CD4-positive, alpha-beta T cell treated with Interleukin-21 for 1 hour (primary cell): ENCODE measurements at places on chromosomes 2 and 18.
A peak's percentile ranks its signal among the peaks of the same experiment; 100 is the strongest.

DNA sequence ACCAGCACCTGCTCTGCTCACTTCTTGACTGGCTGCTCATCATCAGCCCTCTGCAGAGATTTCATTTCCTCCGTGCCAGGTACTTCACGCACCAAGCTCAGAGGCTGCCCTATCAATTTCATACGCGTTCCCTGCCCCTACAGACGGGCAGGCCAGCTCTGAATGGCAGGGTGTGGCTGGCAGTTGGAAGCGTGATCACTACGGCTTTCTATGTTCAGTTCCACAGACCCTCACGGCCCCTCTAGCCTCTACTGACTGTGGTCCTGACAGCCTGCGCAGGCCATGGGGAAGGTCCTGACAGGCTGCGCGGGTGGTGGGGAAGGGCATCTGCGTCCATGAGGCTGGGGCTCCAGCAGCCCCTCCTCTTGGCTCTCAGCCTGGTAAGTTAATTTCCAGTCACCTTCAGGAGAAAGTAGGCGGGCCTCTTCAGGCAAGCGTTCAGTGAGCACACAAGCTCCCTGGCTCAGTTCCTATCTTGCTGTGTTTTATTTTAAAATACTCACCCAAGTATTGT lies 154.8 kb downstream of the ZNF236 start:
- no peak for DNase-seq

DNA sequence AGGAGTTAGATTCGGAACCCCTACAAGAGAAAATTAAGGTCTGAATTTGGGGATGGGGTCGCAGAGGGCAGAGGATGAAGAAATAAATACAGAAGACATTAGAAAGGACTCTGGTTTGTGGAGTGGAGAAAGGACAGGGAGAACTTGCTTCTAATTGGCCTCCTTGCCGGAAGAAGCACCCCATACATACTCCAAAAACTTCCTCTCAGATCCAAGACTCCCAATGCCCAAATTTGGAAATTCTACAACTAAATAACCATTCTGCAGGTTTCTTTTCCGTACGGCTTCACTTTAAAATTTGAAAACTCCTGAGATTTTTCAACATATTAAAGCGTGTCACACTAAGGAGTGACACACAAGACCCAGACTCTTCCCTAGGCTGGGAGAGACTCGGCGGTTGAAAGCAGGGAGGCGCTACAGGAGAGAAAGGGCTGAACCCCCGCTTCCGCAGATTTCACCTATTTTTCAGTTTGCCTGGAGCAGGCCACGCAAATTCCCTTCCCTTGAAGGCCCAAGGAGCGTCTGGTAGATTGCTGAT lies 478 bp downstream of the CLHC1 start:
- no peak for DNase-seq

DNA sequence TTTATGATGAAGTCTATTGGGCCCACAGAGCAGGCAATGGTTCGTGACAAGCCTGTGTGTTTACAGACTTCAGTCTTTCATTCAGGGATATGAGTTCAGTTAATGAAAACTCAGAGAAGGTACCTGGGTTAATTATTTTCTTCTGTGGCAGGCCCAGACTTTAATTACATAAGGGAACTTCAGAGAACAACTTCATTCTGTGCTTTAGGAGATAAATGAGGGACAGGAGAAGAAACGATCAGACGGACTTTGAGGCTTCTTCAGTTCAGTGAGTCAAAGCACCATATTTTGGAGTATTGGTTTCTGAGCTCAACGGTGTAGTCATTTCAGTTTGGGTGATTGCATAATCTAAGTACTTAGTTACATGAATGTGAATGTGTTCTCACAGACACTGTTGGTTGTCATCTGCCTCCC lies 203.0 kb upstream of the KCNJ3 start:
- no peak for DNase-seq

GRCh38 chr18:31819106-31819924 lies 58.6 kb upstream of the SLC25A52 start:
- peak; percentile 30 for DNase-seq

DNA sequence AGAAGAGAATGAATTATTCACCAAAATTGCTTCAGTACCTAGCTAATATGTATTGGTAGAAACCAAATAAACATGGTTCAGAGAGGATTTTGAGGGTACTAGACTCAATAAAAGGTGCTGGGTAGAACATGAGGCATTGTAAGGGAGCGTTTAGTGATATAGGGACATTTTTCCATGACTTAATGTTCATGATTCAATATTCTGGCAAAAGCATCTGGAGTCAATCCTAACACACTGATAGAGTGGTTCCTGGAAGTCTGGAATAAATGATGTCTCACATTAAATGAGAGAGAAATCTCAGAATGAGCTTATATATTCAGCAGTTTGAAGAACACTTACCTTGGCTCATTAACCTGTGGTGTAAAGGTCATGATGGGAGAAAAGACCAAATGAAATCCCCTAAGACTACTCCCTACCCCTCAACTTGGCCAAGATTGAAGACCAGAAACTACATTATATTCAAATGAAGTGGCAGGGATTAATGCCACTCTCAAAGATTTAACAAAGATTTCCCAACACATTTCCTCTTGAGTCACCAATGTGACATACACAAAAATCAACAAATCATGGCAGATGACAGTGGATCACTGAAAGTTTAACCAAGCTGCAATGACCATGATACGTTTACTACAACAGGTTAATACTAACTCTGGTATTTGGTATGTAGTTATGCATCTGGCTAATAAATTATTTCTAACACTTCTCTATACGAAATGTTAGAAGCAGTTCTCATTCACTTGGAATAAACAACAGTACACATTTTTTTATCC lies 309.5 kb downstream of the SATB2 start:
- no peak for DNase-seq

GRCh38 chr2:19799881-19800780 lies 101.7 kb downstream of the TTC32 start:
- no peak for DNase-seq

- DNase-seq, result no peak
These were observed 34.6 kb upstream of the B3GNT7 start for GRCh38 chr2:231360881-231361371.

- no peak for DNase-seq
These were observed 871 bp upstream of the DUSP28 start for GRCh38 chr2:240559286-240559685.

DNA sequence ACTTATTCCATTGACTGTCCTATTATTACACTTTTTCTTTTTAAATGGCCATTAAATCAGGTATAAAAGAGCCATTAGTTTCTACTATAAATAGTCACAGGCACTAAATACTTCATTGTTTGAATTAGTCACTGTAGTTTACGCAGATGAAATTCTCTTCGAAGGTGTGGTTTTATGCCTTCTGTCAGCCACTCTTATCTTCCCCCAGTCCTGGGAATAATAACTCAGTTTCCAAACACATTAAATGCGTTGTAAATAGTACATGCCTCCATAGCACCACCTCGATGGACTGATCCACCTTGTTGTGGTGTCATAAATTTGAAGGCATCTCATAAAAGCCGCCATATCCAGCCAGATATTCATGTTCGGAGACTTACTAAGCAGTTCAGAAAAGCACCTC lies 72.1 kb upstream of the PARD3B start:
- DNase-seq, result no peak

DNA sequence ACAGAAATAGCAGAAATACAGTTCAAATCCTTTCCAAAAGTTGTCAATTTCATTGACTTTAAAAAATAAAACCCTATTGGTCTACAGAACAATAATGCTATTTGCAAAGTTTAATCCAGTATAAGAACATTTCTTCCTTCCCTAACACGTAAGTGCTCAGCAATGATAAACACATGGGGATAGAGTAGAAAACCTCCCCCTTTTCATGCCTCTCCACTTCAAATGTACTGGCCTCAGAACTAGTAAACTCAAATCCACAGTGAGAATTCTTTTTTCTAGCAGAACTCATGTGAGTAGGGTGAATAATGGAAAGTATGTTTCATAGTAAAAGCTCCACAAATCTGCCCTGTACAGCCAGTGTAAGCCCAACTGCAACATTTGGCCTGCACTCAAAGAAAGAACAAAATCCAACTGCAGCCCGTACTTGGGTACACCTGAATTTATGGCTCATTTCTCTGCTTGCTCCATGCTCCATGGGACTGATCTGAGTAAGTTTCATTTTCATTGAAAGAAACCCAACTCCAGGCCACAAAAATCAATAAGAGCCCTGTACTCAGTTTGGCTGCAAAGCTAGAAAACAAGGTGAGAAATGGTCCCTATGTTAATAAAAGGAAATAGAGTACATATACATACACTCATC lies 115.0 kb upstream of the RMDN2 start:
- no peak for DNase-seq

- DNase-seq, result peak; percentile 39
These were observed 31.2 kb downstream of the C1D start for GRCh38 chr2:68031542-68032160.

GRCh38 chr2:53896864-53897263 lies 37.1 kb upstream of the GPR75 start:
- no peak for DNase-seq

DNA sequence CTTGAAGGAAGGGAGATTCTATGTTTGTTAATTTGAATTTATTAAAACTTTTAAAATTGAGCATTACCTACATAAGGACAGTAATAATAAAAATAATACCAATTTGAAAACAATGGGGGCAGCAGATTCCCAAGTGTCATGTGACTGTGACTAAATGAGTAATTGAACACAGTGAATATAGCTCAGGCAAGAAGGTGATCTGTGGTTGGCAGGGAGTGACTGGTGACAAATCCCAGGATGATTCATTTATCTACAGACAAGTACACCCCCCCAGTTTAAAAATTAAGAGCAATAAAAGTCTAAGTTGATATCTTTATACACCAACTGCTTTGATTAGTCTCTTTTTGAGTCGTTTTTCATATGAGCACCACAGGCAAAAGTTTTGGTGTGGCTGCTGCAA lies 299.5 kb downstream of the ARHGAP15 start:
- no peak for DNase-seq

GRCh38 chr2:199704358-199705238 lies 146.4 kb downstream of the FTCDNL1 start:
- DNase-seq, result peak; percentile 26

- no peak for DNase-seq
These were observed 254.3 kb downstream of the BCL11A start for GRCh38 chr2:60299179-60299578.

- DNase-seq, result no peak
These were observed 86.3 kb upstream of the MBOAT2 start for GRCh38 chr2:9089831-9090230.

GRCh38 chr2:178251151-178251955 lies 57.0 kb downstream of the OSBPL6 start:
- DNase-seq, result no peak

DNA sequence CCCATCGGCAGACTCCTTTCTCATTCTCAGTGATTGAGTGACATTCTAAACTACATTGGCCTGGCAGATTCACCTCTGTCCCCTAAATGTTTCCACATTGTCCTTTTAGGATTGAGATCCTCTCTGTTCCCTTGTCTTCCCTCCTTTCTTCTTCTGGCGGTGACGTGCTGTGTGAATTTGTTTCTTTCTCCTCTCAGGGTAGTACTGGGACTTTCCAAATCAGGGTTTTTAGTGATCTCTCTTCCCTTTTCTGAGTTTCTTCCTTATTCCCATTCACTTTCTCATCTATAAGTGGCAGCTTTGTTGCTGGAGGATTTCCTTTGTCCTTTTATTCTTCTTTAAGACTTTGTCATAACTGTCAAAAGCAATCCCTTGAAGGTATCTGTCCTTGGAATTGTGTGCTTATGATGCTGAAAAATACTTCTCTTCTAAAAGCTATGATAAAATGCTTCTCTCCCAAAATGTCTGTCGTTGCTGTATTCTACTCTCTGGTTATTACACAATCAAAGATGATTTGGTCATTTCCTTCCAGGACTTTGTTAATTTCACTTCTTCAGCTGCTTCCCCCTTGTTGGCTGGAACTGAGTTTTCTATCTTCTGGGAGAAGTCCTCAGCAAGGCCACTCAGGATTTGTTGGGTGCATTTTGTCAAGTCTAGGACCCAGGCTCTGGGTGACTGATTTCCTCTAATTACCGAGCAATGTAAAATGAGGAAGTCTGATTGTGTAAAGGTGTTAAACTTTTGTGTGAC lies 4.9 kb upstream of the IL1B start:
- no peak for DNase-seq

- no peak for DNase-seq
These were observed 93.0 kb downstream of the ANKRD44 start for GRCh38 chr2:197217541-197217940.

DNA sequence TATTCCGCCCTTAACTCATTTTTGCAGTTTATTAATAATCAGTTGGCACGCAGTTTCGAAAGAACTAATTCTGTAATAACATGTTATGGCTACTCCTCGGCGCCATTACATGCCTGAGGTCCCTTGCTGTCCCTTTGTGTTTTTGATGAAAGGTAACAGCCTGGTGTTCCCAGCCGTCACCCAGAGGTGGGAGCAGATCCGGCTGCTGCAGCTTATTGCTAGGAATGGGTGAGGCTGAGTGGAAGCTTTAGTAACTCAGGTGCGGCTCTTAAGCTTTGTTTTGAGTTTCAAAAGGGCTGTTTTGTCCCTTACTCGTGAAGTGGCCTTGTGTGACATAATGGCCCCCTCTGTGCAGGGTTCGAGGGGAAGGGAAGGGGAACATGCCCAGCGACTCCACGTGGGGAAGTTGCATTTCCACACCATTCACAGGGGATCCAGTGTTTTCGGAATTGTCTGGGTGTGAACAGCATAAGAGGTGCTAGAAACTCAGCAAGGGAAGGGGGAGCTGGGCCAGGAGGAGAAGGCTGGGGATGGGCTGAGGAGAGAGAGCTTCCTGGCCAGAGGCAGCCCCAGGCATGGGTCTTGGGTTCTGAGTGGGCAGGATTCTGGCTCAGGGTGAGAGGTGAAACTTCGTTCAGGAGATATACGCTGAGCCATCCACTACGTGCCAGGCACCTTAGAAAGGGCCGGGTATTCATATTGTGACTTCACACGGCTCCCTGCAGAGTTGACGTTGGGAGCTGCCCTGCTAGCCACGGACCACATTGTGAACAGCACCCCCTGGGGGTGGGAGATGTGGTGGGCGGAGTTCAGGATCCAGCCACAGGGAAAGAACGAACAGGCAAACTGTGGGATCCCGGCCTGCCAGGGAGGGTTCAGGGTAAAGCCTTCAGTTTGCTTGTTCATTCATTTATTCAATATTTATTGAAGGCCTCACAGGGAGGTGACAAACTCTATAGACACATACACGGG lies 84.4 kb downstream of the TGOLN2 start:
- no peak for DNase-seq

GRCh38 chr2:6864231-6864754 lies 1.4 kb downstream of the CMPK2 start:
- no peak for DNase-seq

DNA sequence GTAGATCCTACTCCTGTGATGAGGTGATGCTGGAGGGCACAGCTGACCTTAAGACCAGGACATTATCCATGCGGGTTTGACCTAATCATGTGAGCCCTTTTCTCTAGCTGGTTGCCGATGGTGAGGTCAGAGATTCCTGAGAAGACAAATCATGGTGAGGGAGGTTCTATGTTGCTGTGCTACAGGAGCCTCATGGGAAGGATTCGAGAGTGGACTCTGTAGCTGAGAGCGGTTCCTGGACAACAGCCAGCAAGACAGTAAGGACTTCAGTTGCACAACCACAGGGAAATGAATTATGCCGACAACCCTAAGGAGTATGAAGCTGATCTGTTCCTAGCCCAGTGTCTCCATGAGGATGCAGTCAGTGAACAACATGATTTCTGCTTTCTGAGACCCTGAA lies 80.4 kb downstream of the EPB41L3 start:
- DNase-seq, result no peak

- DNase-seq, result no peak
These were observed 78.3 kb upstream of the MAP4K3 start for GRCh38 chr2:39515273-39515896.

GRCh38 chr2:216352653-216353270 lies 19.5 kb downstream of the MARCHF4 start:
- peak; percentile 64 for DNase-seq

- DNase-seq, result no peak
These were observed 45.7 kb upstream of the NEMP2 start for GRCh38 chr2:190579915-190580846.

GRCh38 chr2:10237392-10238321 lies 65.0 kb upstream of the HPCAL1 start:
- no peak for DNase-seq
